Dermis blood vessel endothelial cell (primary cell): ENCODE measurements at places on chromosomes 7 and 10. TPM values are rescaled to one million over a fixed set of nuclear protein-coding genes. Genes with fewer than 3 reads are reported as not detected.
A peak's percentile ranks its signal among the peaks of the same experiment; 100 is the strongest.

DNA sequence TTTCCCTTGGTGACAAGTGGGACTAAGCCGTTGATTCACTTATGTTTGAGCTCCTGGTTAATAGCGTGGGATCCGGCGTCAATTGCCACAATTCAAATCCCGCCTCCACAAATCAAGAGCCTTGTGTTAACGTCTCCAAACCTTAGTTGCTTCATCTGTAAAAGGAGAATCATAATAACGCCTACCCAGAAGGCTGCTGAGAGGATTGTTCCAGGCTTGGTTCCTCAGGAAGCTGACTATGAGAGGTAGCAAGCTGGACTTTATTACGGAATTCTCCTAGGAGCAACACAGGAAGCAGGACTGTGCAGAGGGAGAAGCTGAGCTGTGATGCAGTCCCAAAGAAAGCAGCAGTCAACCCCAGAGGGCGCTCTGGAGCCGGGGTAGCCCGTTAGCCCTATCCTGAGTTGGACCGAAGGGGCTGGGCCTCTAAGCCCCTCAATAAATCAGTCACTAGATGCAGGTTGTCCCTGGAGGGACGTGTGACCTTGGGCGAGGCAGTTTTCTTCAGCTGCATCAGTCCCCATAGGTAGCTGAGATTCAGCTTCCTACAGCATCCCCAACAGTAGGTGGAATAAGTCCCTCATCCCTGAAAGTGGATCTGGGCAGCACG, 6.9 kb upstream of the BAG3 start:
- DNase-seq: peak; percentile 27

- no peak for DNase-seq
These were observed 90.5 kb downstream of the RNF216 start for GRCh38 chr7:5690931-5691473.

DNA sequence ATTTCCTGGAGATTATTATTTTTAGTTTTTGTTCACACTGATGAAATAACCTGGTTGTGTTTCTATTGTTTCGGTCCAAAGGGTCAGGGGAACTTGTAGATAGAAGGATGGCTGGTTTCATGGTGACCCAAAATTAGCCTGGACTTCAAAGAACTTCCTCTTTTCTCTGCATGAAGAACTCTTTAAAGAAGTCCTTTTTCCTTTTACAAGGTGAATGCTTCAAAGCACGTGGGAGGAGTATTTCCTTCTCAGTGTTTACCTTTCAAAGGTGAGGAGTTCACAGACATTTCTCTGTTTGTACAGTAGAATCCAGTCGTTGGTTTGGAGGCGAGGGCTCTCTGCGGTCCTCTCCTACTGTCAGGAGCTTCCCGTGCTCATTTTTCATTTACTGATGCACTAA, 561.7 kb downstream of the GATA3 start:
- no peak for DNase-seq

GRCh38 chr7:135164357-135165061, 6.0 kb downstream of the CYREN start:
- no peak for DNase-seq

TCERG1L gene
- total RNA-seq: not detected in 2 replicates

PDE6C gene
- not detected in 2 replicates for total RNA-seq

DNA sequence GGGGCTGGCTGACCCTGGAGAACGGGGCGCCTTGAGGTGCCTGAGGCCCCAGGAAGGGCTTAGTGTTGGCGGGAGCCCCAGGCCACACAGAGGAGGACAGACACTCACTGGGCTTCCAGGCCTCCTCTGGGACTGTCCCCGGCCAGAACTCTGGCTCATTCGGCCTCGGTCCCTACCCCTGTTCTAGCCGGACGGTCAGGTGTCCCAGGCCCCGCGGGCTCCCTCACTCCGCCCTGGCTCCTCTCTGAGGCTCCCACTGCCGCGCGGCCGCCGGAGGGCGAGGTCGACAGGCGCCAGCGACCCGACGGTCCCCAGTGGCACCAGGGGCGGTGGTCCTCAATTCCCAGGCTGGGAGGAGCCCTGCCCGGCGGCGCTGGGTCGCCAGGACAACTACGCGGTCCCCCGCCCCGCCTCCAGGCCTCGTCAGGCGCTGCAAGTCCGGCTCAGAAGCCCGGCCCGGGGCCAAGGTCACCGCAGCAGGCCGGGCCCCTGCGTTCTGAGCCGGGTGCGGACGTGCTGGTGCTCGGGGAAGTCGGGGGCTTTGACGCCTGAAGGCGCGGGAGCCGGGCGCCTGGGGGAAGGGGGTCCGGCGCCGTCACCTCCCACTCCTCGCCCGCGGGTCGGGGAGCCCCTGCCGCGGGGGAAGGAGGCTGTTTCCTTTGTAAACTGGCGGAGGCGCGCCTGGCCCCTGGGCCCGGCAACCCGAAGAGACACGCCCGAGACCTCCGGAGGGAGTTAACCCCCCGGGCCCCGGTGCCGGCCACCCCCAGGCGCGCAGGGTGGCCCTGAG, 1.1 kb upstream of the PWWP2B start:
- peak; percentile 59 for DNase-seq

SAMD9L gene
- total RNA-seq: 23.5 and 27.7 TPM in 2 replicates

DNA sequence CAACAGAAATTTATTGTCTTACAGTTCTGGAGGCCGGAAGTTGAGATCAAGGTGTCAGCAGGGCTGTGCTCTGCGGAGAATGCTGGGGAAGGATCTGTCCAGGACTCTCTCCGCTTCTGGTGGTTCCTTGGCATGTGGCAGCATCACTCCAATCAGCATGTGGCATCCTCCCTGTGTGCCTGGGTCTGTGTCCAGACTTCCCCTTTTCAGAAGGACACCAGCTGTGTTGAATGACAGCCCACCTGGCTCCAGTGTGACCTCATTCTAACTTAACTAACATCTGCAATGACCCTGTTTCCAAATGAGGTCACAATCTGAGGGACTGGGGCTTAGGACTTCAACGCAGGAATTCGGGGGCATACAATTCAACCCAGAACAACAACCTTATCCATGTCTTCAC, 141.9 kb downstream of the BMS1 start:
- no peak for DNase-seq
